ENCODE measurements at places on chromosomes 11 and 22. TPM values are rescaled to one million over a fixed set of nuclear protein-coding genes. Genes with fewer than 3 reads are reported as not detected.

GRCh38 chr11:133385781-133386180, 146.5 kb downstream of the OPCML start:
- no peaks in the 10 kb centered on the region for H3K4me1 ChIP-seq
- no peaks in the 10 kb centered on the region for H3K36me3 ChIP-seq
- H3K27ac ChIP-seq, result no peak overlapping the region
- peaks cover 41% of the 10 kb centered on the region for H3K27me3 ChIP-seq

- no peak for DNase-seq
- no peaks in the 10 kb centered on the region for H3K27me3 ChIP-seq
- H3K27ac ChIP-seq, result no peak overlapping the region
- no peak overlapping the region for H3K4me3 ChIP-seq
- H3K4me1 ChIP-seq, result no peaks in the 10 kb centered on the region
Measured at GRCh38 chr11:84626256-84626655, 1000.9 kb downstream of the DLG2 start.

GRCh38 chr22:28574159-28574788, 105.4 kb downstream of the TTC28 start:
- H3K27me3 ChIP-seq, result no peaks in the 10 kb centered on the region
- no peaks in the 10 kb centered on the region for H3K36me3 ChIP-seq
- no peak overlapping the region for H3K4me3 ChIP-seq
- H3K27ac ChIP-seq, result no peak overlapping the region
- DNase-seq, result no peak
- H3K4me1 ChIP-seq, result no peaks in the 10 kb centered on the region

DNA sequence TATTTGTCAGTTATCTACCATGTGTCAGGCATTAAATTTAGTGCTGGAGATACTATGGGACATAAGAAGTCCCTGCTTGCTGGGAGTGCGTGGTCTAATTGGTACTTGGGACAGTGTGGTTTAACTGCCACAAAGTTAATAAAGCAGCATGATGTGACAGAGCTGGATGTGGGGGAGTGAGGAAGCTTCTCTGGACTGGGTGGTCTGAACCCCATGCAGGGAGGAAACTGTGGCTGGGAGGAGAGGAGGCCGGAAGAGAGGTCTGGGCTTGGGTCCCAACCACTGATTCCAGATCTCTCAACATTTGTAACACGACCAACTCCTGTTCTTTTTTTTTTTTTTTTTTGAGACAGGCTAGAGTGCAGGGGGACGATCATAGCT, 37.1 kb downstream of the ST3GAL4 start:
- H3K27me3 ChIP-seq, result no peaks in the 10 kb centered on the region
- no peaks in the 10 kb centered on the region for H3K36me3 ChIP-seq
- no peak overlapping the region for H3K27ac ChIP-seq
- H3K4me1 ChIP-seq, result peaks cover 8% of the 10 kb centered on the region
- H3K4me3 ChIP-seq, result no peak overlapping the region

- peak overlapping the region; percentile 97 for H3K27ac ChIP-seq
- peak overlapping the region; percentile 27 for H3K4me3 ChIP-seq
- H3K36me3 ChIP-seq, result peaks cover 74% of the 10 kb centered on the region
- peaks cover 77% of the 10 kb centered on the region for H3K4me1 ChIP-seq
- no peaks in the 10 kb centered on the region for H3K27me3 ChIP-seq
Measured at GRCh38 chr22:38298312-38299005, 18.8 kb downstream of the CSNK1E start.

DNA sequence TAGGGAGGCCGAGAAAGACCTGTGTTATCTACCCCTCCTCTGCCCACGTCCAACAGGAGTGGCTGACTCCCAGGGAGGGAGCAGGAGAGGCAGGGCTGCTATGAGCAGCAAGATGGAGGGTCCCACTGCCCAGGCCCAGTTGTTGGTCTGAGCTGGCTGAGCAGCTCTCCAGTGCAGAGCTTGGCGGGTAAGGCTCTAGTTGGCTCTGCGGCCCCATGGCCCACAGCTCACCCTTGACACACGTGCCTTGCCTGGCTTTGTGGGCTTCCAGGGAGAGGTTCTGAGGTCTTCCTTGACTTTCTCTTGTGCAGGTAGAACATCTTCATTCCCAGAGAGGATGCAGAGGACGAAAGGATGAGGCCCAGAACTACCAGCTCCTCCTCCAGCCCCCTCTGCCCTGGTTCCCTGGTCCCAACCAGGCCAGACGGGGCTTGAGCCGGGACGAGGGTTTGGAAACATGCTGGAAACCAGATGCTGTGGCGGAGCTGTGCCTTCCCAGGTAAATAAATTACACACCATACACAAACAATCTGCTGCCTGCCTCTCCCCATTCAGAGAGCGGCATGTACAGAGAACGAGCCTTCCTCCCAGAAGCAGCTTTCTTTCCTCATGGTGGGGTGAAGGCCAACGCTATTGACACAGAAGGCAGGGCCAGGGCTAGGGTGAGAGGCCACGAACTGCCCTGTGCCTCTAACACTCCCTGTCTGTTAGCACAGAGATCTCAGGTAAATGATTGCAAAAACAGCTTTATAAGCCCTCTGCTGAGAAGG, 48.1 kb downstream of the DSCAML1 start:
- no peaks in the 10 kb centered on the region for H3K36me3 ChIP-seq
- H3K4me1 ChIP-seq, result no peaks in the 10 kb centered on the region
- H3K4me3 ChIP-seq, result no peak overlapping the region
- no peak overlapping the region for H3K27ac ChIP-seq
- H3K27me3 ChIP-seq, result peaks cover 100% of the 10 kb centered on the region

- H3K36me3 ChIP-seq, result no peaks in the 10 kb centered on the region
- peak; percentile 73 for DNase-seq
- 0 out of 2 replicates have a peak, but pooled peaks cover 6% of the 10 kb centered on the region for H3K27me3 ChIP-seq
- peaks cover 8% of the 10 kb centered on the region for H3K4me1 ChIP-seq
- peak within 1 kb of the TSS; percentile 92 for H3K4me3 ChIP-seq
Measured at GRCh38 chr22:44701824-44702478, at the start of gene PRR5. PRR5 (plus strand) TSS chr22:44702204; CDS start chr22:44702475, 271 bp downstream.

The HEPN1 gene
- not detected for total RNA-seq
